ENCODE measurements at places on chromosomes 2 and 18.

GRCh38 chr2:217804791-217805667, 197.8 kb downstream of the TNS1 start:
- no peak for DNase-seq

- peak; percentile 83 for DNase-seq
Measured at GRCh38 chr18:9137168-9138066, 836 bp downstream of the ANKRD12 start.

DNA sequence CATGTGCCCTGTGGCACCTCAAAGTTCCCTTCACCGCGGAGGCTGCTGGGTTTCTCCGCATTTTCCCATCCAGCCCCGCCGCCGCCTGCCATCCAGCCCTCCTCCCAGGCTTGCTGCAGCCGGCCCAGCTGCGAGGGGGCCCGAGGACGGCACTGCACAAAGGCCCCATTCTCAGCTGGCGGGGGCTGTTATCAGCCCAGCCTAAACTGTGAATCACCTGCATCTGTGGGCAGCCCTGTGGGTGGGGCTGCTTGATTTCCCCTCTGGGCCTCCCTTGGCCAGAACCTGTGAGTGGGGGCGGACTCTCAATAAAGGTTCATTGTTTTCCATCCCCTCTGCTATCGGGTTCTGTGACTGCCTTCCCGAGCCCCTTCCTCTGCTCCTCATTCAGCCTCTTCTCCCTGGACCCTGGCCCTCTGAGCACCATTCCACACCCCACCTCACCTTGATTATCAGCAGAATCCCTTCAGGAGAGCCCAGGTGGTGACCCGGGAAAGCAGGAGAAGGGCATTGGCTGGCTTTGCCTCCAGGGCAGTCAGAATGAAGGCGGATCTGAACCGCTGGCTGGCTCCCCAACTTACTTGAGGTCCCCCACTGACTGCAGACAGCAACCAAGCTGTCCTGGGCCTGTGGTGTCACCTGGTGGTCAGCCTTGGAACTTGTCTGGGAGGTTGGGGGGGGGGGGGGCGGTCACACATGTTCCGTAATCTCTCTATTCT, 204.5 kb downstream of the ZFP36L2 start:
- DNase-seq: no peak

DNA sequence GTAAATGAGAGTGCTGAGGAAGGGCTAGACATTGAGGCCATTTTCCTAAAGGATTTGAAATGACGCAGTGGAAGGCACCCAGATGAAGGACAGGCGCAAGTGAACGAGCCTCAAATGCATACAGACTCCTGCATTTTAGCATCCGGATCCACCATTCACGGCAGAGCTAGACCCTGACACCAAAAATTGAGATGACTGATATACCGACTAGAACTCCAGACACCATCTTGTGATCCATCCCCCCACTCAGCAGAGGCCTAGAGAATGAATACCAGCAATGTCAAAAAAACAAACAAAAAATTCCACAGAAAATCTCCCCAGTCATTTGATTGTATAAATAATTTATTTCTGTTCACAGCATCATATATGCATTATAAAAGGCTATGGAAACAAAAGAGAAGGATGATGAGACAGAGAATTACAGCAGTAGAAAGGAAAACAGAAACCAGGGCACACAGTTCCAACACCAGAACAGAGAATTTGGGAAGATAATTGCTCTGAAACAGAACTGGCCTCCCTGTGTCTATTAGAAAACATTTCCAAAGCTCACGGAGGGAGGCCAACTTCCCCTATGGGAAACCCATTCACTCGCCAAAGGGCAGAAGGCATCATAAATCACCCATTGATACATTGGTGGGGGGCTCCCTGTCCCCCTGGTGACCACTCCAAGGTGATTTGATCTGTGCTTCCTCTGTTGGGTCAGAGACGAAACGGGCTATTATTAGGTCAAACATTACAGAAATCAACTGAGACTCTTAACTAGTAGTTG, 4.0 kb downstream of the ARL4C start:
- peak; percentile 46 for DNase-seq

GRCh38 chr2:169229590-169229989, 132.7 kb downstream of the LRP2 start:
- DNase-seq: no peak

DNA sequence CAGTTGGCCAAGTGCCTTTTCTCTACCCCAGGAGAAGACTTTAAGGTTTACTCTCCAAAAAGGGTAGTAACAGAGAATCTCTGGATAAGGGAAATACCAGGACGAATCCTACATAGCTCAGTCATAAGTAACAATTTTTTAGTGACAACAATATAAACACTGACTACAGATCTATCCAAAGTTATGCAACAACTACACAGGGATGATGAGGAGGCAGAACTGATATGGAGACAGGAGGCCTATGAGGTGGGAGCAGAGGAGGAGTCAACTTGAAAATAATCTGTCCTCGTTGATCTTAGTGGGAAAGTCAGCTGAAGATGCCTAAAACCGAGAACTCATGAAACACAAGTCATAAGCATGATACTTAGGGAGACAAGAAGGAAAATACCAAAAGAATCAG, 40.2 kb downstream of the SLC35F5 start:
- DNase-seq: no peak

GRCh38 chr2:26591619-26592505, 49.3 kb downstream of the CIB4 start:
- no peak for DNase-seq

DNA sequence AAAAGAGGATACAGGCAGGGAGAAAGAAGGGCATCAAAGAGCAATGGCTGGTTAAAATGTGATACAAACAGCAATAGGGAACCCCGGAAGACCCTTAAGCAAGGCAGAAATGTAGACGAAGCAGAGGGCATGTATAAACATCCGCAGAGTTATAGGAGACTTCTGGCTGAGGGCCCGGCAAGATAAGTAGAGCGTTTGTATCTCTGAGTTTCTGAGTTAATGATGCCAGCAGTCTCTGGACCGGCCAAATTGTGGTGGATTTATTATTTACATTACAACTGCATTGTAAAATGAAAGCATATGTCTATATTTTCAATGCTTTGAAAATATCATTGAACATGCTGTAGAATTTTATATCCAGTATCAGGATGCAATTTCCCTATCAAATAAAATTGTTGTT, 148.0 kb upstream of the KCTD1 start:
- no peak for DNase-seq

- DNase-seq: no peak
Measured at GRCh38 chr18:80070825-80071224, 36.6 kb downstream of the RBFA start.
